ENCODE measurements at places on chromosomes 6 and 20.

DNA sequence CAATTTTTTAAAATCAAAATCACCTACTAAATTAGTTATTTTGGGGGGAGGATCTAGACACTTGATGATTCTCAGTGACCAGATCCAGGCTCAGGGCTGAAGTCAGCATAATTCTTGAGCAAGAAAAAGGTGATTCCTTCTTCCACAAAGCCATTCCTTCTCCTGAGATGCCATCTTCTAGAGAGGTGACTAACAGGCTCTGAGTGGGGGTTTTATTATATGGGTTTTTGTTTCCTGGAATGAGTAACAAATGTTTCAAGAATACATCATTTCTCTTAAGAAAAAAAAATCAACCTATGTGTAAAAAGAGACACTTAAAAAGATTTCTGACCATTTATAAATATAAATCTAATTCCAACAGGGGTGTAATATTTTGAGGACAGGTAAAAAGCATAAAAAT, 154.3 kb downstream of the NFATC2 start:
- no peak for DNase-seq

- no peak for DNase-seq
These were observed 191.0 kb upstream of the MMS22L start for GRCh38 chr6:97473979-97474378.

DNA sequence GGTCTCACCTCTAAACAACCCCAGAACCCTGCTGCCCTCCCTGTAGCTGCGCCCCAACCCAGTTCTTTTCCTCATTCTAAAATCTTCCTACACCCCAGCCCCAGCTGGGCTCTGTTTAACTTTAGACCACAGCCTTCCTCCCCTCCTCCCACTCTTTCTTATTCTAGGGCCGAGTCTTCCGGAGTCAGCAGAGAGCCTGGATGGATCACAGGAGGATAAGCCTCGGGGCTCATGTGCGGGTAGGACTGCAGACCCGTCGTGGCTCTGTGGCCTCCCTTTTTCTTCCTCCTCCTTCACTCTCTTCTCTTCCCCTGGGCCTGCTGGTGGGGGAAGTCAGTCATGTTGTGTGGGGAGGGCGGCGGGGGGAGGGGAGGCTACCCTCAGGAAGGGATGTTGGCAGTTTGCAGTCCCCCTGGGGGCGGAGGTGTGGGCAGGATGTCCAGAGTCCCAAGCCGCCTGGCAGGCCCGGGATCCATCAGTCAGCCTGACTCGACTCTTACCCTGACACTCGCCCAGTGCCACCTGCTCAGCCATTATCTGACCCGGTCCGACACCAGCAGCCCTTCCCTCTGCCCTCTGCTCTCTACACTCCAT, 8.1 kb downstream of the CAPN11 start:
- no peak for DNase-seq

DNA sequence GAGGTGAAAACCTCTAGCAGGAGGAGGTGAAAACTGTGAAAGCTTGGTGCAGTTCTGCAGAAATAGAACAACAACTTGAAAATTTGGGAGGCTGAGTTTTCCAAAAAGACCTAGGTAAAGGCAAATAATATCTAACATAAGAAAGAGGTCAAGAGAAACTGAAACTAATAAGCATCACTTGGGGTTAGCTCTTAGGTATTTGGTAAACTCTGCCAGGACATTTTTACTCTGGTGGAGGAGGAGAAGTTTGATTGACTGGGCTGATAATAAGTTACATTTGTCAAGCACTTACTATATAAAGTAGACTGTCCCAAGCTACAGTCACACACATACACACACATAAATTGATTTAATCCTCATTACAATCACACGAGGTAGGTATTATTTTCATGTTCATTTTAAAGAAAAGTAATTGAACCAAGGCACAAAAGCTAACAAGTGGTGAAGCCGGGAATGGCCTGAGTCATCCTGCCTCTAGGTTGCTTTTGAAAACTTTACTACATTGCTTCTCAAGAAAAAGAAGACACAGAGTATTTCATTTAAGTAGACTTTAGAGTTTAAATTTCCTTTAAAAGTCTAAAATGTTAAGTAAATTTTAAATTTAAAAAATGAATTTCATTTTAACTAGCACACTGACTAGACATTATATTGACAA, 275.5 kb downstream of the PTPRK start:
- DNase-seq, result no peak

Data from AG04449 (cell line).